NCI-H345 (cell line): ENCODE measurements at places on chromosomes 5 and 9.
A peak's percentile ranks its signal among the peaks of the same experiment; 100 is the strongest.

DNA sequence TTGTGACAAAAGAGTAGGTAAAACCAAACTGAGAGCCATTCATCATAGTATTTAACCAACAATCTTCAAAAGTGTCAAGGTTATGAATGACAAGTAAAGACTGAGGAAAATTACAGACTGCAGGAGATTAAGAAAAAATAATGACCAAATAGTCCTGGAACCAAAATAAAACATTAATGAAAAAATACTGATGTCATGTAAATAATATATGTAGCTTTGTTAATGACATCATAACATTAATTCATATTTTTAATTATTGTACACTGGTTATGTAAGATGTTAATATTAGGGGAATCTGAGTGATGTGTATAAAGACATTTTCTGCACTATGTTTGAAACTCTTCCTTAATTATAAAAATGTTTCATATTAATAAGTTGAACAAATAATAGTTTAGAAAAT, 436.7 kb downstream of the CYLC2 start:
- DNase-seq: no peak

GRCh38 chr5:38807570-38808483, 38.0 kb upstream of the OSMR start:
- no peak for DNase-seq

DNA sequence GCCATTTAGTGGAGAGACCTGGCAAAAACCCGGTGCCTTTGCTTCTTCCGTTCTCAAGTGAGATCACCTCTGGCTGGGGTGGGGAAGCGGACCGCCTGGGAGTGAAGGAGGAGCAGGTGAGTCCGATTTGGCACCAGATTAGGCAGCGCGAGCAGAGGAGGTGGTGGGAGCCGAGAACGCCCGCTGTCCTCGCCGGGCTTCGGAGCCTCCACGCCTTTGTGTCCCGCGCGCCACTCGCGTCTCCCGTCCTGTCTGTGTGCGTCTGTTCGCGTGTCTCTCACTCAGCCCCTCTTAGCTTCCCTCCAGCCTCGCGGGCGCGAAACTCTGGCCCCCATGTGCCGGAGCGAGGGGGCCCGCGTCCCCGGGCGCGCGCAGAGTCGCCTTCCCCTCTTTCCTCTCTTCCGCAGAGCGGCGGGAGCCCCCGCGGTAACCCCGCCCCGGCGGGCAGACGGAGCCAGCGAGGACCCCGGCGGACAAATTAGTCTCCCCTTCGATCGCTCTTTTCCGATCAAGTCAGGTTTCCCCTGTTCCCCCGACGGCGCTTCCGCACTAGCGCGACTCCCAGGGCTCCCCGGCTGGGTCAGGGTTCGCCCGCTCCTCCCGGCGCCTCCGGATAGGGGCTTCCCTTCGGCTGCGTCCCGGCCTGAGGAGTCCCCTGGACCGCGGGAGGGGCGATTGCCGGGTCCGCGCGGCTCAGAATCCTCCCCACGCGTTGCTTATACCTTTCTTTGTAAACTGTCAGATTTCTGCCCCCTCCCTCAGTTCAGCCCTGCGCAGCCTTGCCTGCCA, 7.1 kb downstream of the POU4F3 start:
- DNase-seq: peak; percentile 23

GRCh38 chr5:59829386-59829785, 64.1 kb downstream of the PDE4D start:
- DNase-seq: no peak

DNA sequence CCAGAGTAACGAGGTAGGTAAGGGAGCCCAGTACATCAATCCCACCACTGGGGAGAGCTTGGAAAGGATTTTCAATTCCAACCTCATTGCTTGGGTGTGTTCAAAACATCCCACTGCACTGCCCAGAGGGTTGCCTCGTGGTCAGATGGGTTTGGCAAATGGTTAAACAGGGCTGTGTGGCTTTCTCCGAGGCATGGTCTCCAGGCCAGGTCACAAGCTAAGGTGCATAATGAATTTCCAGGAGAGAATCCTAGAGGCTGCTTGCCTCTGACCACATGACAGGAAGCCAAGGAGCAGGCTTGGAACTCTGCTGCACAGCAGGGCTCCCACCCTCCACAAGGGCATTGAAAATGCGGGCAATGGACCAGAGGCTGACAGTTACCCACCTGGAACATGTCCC, 51.6 kb downstream of the DAP start:
- DNase-seq: no peak

GRCh38 chr9:110526426-110526825, 53.1 kb downstream of the SVEP1 start:
- no peak for DNase-seq

DNA sequence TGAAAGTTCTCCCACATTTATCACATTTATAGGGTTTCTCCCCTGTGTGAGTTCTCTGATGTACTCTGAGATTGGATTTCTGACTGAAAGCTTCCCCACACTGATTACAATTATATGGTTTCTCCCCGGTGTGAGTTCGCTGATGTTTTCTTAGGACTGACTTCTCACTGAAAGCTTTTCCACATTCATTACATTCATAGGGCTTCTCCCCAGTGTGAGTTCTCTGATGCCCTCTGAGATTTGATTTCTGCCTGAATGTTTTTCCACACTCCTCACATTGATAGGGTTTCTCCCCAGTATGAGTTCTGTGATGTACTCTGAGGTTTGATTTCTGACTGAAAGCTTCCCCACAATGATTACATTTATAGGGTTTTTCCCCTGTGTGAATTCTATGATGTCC, 36.3 kb downstream of the ZNF782 start:
- no peak for DNase-seq

DNA sequence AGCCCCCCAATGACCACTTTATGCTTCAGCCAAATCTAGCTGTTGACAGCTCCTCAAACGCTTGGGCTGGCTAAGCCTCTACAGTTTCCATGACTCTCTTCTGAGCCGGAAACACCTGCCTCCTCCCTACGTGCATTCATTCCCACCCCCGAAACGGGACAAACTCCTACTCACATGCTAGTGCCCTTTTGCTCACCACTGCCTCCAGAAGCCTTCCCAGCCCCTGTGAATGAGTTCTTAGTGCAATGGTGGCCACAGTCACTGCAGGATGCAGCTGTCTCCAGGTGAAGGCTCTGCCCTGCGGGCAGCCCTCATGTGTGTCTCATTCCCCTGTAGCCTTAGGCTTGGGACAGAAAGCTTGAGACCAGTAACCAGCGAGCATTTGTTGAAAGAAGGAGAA, 68.8 kb upstream of the DAB2IP start:
- no peak for DNase-seq

DNA sequence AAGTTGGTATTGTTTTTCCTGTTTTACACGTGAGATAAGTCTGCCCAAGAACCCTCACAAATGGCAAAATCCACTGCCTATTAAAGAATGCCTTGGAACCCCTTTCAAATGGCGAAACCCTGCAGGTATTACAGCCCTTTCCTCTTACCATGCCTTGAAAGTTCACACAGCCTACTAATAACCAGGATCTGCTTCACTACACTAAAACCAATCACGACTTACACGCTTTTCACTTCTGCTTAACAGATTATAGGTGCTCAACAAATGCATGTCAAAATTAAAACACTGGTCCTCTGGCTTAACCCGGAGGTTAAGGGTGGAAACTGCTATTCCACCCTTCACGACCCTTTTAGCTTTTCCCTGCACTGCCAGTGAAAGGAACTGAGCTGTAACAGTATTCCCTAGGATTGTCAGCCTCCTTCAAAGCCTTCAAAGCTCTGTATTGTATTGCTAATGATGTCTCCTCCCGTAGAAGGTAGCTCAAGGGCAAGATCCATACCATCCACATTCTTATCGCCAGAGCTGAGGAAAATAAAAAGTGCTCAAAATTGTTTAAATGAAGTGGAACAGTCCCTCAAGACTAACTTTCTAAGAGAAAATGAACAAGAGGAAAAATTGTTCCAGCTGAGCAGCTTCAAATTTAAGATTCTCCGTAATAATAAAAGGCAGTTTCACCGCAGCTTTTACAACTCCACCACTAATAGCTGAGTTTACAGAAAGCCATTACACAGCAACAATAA, 997 bp downstream of the AUH start:
- DNase-seq: no peak

DNA sequence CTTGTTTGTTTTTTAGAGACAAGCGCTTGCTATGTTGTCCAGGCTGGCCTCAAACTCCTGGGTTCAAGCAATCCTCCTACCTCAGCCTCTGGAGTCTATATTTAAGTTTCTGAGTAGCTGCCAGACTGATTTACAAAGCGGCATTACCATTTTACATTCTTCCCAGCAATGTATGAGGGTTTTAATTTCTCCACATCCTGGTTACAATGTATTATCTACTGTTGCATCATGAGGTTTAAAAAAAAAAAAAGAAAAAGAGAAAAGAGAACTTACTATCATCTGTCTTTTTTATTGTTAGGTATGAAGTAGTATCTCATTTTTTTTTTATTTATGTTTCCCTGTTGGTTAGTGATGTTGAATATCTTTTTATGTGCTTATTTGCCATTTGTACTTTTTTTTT, 18.9 kb upstream of the CLINT1 start:
- DNase-seq: no peak

DNA sequence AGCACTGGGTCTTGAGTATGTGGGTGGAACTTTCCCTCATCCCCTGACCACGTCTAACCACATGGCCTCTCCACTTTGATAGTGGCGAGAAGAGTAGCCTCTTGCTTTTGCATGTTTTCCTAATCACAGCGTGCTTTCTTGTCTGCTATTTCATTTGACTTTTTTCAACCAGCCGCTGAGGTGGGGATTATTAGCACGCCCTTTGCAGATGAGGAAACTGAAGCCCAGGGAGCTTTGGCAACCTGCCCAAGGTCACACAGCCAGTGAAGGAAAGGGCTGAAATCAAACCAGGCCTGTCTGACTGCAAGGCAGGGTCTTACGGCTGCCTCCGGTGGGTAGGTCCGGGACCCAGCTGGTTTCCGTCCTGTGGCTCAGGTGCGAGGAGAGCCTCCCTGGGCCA, 106.5 kb upstream of the MSX2 start:
- DNase-seq: no peak

GRCh38 chr5:10700516-10700915, 60.5 kb downstream of the DAP start:
- no peak for DNase-seq

- no peak for DNase-seq
These were observed 11.3 kb upstream of the POU4F3 start for GRCh38 chr5:146327257-146327870.

GRCh38 chr9:21995006-21995665, 545 bp downstream of the CDKN2B-AS1 start:
- peak; percentile 77 for DNase-seq

- DNase-seq: no peak
These were observed 28.6 kb upstream of the NR5A1 start for GRCh38 chr9:124535846-124536245.

- DNase-seq: no peak
These were observed 15.3 kb downstream of the CDO1 start for GRCh38 chr5:115801152-115801551.

DNA sequence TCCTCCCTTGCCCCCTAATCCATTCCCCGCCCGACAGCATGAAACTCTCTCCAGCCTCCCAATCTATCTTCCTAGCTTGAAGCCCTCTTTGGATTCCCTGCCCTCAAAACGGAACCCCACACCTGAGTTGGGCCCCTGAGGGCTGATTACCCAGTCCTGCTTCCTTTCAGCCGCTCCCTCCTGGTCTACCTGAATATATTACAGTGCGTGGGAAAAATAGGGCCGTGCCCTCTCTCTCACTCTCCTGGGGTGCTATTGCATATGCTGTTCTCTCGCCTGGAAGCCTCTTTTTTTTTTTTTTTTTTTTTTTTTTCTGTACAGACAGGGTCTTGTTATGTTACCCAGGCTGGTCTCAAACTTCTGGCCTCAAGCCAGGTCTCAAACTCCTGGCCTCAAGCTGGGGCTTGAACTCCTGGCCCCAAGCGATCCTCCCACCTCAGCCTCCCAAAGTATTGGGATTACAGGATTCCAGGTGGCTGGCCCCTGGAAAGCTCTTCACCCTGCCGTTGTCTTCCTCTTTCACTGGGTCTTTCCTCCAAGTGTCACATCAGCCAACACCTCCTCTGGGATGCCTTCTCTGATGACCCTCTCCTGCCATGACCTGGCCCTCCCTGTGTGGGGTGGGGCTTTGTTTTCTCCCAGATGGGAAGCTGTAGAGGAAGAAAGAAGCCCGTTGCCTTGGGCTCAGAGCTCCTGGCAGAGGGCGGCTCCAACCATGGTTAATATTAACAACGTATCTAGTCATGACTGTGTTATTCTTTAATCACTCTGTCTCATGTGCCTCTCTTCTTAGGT, 8.2 kb downstream of the DNM1 start:
- DNase-seq: no peak

- no peak for DNase-seq
These were observed 111.5 kb upstream of the CTSL start for GRCh38 chr9:87614397-87614796.

DNA sequence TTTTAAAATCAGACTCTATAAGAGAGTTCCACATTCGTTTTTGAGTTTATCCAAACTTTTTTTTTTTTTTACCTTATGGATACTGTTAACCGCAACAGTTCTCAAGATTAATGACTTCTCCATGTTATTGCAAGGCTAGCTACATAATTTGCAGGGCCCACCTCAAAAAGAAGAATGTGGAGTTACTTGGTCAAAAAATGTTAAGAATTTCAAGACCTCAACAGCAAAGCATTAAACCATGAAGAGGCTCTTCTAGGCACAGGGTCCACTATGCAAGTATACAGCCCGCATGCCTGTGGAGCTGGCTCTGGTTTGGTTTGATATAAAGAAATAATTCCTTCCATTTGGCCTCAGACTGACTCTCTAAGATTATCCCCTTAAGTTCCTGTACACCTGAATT, 133.3 kb upstream of the TLX3 start:
- DNase-seq: no peak

DNA sequence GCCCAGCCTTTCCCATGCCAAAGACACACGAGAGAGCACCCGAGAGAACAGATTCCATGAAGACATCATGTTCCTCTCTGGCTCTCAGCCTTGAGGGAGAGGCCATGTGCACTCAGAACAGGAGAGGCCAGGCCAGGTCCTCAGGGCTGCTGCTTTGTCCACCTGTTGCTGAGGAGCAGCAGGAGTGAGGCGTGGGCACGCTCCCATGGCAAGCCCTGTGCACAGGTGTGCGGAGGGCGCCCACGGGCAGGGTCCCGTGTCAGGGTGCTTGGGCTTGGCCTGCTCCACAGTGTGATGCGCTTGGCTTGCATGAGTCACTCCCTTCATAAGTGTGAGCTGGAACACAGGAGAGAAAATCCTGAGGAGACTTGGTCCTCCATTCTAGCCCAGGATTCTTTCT, 27.4 kb downstream of the ZNF354A start:
- DNase-seq: no peak

DNA sequence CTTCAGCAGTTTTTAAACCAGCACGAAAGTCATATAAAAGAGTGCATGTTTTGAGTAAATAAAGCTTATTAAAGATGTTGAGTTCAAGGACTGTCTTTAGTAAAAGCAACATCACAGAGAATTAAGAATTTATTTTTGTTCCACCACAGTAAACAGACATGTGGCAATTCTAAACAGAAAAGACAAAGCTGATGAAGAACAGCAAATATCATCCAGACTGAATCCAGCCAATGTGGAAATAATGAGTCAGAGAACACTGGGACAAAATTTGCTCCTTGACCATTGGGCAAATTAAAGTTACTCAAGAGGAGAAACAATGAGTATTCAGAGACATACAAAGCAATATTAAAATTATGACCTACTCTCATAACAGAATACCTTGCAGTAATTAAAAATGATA, 28.8 kb downstream of the OR2K2 start:
- DNase-seq: no peak
